ENCODE measurements at places on chromosomes 11 and 22. TPM values are rescaled to one million over a fixed set of nuclear protein-coding genes. Genes with fewer than 3 reads are reported as not detected.

Gene ZBTB44
- 33.4 TPM for total RNA-seq

Gene PHOX2A
- total RNA-seq, result not detected

Gene GTSE1
- 64.6 TPM for total RNA-seq

- H3K4me1 ChIP-seq, result no peaks in the 10 kb centered on the region
- H3K36me3 ChIP-seq, result no peaks in the 10 kb centered on the region
- no peak for DNase-seq
- no peak overlapping the region for H3K4me3 ChIP-seq
- H3K27ac ChIP-seq, result no peak overlapping the region
- H3K27me3 ChIP-seq, result peaks cover 10% of the 10 kb centered on the region
These were observed 378.0 kb downstream of the NTM start for GRCh38 chr11:131748151-131749050.

GRCh38 chr11:129317571-129317970 lies 58.1 kb upstream of the BARX2 start:
- H3K27me3 ChIP-seq, result no peaks in the 10 kb centered on the region
- DNase-seq, result peak; percentile 90
- no peak overlapping the region for H3K4me3 ChIP-seq
- peaks cover 64% of the 10 kb centered on the region for H3K4me1 ChIP-seq
- H3K27ac ChIP-seq, result peak overlapping the region; percentile 64

DNA sequence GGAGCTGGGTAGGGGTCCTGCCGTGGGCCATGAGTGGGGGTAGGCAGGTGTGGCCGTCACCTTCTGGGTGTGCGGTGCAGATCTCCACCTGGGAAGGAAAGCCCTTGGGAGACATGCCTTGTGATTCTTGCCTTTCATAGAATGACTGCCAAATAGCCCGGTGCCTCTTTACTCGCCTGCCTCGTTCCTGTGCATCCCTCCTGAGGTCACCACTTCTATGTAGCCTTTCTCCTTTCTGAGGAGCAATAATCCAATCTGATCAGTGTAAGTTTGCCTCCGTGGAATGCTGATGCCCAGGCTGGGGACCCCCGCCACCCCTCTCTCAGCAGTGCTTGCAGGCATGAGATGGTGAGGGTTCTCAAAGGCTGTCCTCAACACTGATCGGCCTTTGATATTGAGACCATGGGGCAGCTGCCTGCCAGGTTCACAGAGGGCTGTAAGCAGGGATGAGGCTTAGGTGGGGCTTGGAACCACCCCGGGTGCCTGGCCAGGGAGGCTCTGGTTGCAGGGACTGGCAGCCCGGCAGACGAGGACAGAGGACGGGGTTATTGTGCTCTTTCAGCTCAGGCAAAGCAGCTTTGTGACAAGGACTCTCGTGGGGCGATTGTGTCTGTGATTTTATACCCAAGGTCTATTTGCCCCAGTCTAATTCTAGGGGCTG lies 86.1 kb upstream of the WNT7B start:
- no peak for DNase-seq
- H3K36me3 ChIP-seq, result no peaks in the 10 kb centered on the region
- H3K4me1 ChIP-seq, result peaks cover 11% of the 10 kb centered on the region
- no peaks in the 10 kb centered on the region for H3K27me3 ChIP-seq
- no peak overlapping the region for H3K27ac ChIP-seq

- no peaks in the 10 kb centered on the region for H3K27me3 ChIP-seq
- H3K4me1 ChIP-seq, result no peaks in the 10 kb centered on the region
- no peak within 1 kb of the TSS for H3K4me3 ChIP-seq
These were observed at the start of gene SOX6 for GRCh38 chr11:16356057-16356760. Gene SOX6, minus strand, starts transcription at chr11:16356546. Its CDS starts 15,298 bp downstream, at chr11:16341248.

- H3K27ac ChIP-seq, result no peak overlapping the region
- DNase-seq, result no peak
- no peaks in the 10 kb centered on the region for H3K36me3 ChIP-seq
These were observed 76.1 kb upstream of the PAX6 start for GRCh38 chr11:31887180-31887579.

GRCh38 chr11:62464655-62465054 lies 45.8 kb downstream of the SCGB1A1 start:
- H3K27ac ChIP-seq, result no peak overlapping the region
- no peaks in the 10 kb centered on the region for H3K27me3 ChIP-seq
- H3K4me3 ChIP-seq, result no peak overlapping the region
- 0 out of 2 replicates have a peak, but pooled peaks cover 6% of the 10 kb centered on the region for H3K4me1 ChIP-seq

- 0 out of 2 replicates have a peak, but pooled peaks cover 3% of the 10 kb centered on the region for H3K36me3 ChIP-seq
- DNase-seq, result peak; percentile 29
- no peak overlapping the region for H3K4me3 ChIP-seq
- H3K27ac ChIP-seq, result no peak overlapping the region
- H3K4me1 ChIP-seq, result peaks cover 7% of the 10 kb centered on the region
These were observed 15.2 kb downstream of the SERPINH1 start for GRCh38 chr11:75577207-75577606.

- no peak overlapping the region for H3K27ac ChIP-seq
- H3K27me3 ChIP-seq, result no peaks in the 10 kb centered on the region
- DNase-seq, result peak; percentile 12
- no peaks in the 10 kb centered on the region for H3K4me1 ChIP-seq
These were observed 32.2 kb downstream of the ART5 start for GRCh38 chr11:3609416-3610265.

- H3K36me3 ChIP-seq, result peaks cover 16% of the 10 kb centered on the region
- H3K27me3 ChIP-seq, result no peaks in the 10 kb centered on the region
- peak overlapping the region; percentile 69 for H3K4me3 ChIP-seq
- H3K4me1 ChIP-seq, result peaks cover 42% of the 10 kb centered on the region
- H3K27ac ChIP-seq, result peak overlapping the region; percentile 89
These were observed 1.2 kb upstream of the CD59 start for GRCh38 chr11:33737362-33737821.

GRCh38 chr22:45292731-45293442 lies 8.1 kb downstream of the UPK3A start:
- no peak overlapping the region for H3K4me3 ChIP-seq
- 0 out of 2 replicates have a peak, but pooled peaks cover 10% of the 10 kb centered on the region for H3K4me1 ChIP-seq
- DNase-seq, result no peak

DNA sequence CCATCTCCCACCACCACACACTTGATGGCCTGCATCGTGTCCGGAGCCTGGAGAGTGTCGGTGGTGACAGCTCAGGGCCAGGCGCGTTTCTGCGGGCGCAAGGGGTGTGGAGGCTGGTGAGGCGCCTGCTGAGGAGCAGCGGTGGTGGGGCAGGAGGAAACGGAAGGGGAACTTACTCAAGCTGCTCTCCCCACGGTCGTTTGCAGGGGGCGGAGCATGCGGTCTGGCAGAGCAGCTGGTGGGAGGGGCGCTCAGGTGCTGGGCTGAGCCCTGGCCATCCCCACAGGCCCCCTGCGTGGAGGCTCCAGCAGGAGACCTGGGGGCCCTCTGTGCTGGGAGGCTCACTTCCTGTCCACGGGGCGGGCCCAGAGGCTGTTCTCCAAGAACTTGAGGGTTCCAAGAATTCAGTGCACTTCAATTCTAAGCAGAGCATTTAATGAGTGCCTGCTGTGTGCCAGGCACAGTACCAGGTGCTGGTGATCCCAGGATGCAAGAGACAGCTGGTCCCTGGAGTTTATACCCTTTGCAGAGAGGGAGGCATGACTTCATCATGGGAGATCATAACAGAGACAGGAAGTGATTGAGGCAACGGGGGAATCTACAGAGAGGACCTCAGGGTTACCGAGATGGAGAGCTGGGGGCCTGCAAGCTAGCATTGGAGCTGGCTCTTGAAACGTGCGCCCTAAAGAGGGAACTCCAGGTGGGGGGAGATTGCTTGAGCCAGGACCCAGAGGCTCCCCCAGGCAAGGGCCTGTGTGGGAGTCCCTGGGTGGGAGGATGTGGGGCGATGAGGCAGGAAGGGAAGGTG lies at the start of gene RAC2:
TSS of gene RAC2 (minus strand) at position 156 of the 808 bp plus-strand sequence. CDS start at position 35, 121 bp downstream.
- peak within 1 kb of the TSS; percentile 63 for H3K4me3 ChIP-seq
- peak; percentile 76 for DNase-seq
- peaks cover 17% of the 10 kb centered on the region for H3K4me1 ChIP-seq
- H3K27me3 ChIP-seq, result no peaks in the 10 kb centered on the region
- H3K27ac ChIP-seq, result no peak within 1 kb of the TSS
- H3K36me3 ChIP-seq, result no peaks in the 10 kb centered on the region

GRCh38 chr11:67272327-67273259 lies 6.3 kb downstream of the GRK2 start:
- no peak overlapping the region for H3K27ac ChIP-seq
- H3K36me3 ChIP-seq, result 0 out of 2 replicates have a peak, but pooled peaks cover 12% of the 10 kb centered on the region
- H3K27me3 ChIP-seq, result no peaks in the 10 kb centered on the region
- no peak overlapping the region for H3K4me3 ChIP-seq
- DNase-seq, result no peak

Data from PC-9 (cell line).